ENCODE measurements at places on chromosomes 1 and 21. TPM values are rescaled to one million over a fixed set of nuclear protein-coding genes. Genes with fewer than 3 reads are reported as not detected.

Gene GUCA2A
- total RNA-seq, result not detected

Gene ATP1B1
- 88.6 TPM for total RNA-seq

Gene EXTL2
- total RNA-seq, result 18.0 TPM

Gene CHI3L1
- not detected for total RNA-seq

Gene ICOSLG
- total RNA-seq, result 1.2 TPM

Gene TFAP2E
- 0.71 TPM for total RNA-seq

Gene PYGO2
- 35.3 TPM for total RNA-seq

Gene SYNC
- 189 TPM for total RNA-seq

Gene AADACL4
- total RNA-seq, result not detected

Gene KIF2C
- total RNA-seq, result 0.78 TPM

Gene RGS1
- 12.0 TPM for total RNA-seq

Gene UBL4B
- total RNA-seq, result not detected

Gene LHX8
- not detected for total RNA-seq
